ENCODE measurements at places on chromosomes 3 and 15.

- no peak for DNase-seq
These were observed 658.0 kb upstream of the DPPA4 start for GRCh38 chr3:109995377-109995776.

GRCh38 chr3:186386883-186387560 is 25.0 kb upstream of the DGKG start:
- DNase-seq: no peak

DNA sequence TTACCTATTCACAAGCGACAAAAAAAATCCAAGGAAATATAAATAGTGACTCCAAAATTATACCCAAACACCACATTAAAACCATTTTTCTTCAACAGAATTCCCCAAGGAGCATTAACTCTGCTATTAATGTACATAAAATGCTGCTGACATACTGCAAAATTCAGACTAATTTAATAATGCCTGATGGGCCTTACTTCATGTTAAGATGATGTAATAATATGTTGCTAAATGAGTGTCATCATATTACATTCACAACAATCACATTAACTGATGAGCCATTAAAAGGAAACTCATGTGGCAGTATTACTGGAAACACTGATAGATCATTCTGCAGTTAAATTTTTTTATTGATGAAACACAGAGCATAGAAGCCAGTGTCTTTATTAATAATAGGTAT is 204.9 kb upstream of the CGNL1 start:
- no peak for DNase-seq

DNA sequence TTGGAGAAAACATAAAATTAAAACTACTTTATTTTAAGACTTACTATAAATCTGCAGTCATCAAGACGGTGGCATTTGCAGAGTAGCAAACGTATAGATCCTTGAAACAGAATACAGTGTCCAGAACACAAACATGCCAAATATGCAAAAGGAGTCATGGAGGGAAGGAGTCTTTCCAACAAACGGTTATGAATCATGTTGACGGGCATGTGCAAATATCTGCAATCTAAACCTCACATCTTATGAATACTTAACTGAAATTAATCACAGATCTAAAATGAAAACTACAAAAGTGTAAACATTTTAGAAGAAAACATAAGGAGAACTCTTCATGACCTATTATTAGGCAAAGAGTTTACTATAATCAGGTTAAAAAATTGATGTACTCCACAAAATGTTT is 69.4 kb downstream of the TFRC start:
- peak; percentile 47 for DNase-seq

DNA sequence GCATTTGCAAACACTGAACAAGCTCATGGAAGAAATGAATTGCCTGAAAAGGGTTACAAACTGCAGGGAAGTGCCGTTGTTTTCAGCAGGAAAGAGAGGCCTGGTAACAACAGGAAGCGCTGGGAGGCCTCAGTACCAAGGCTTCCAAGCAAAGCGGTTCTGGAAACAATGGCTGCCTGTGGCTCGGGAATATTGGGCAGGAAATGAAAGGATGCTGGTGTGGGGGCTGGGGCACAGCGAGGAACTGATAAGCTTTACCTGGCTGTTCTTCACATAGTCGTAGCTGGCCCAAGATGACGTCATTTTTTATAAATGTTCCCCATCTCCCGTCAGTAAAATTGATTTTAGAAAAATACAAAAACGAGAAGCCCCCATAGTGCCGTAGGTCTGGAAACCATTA is 55.9 kb downstream of the ARHGAP31 start:
- no peak for DNase-seq

GRCh38 chr3:170584585-170585007 is 1.3 kb downstream of the SLC7A14 start:
- peak; percentile 79 for DNase-seq

- no peak for DNase-seq
These were observed 38.5 kb downstream of the ZBTB20 start for GRCh38 chr3:115108614-115109013.

- no peak for DNase-seq
These were observed 125.6 kb upstream of the MCTP2 start for GRCh38 chr15:94105760-94106159.

GRCh38 chr3:26668696-26669095 is 46.1 kb downstream of the LRRC3B start:
- DNase-seq: no peak

DNA sequence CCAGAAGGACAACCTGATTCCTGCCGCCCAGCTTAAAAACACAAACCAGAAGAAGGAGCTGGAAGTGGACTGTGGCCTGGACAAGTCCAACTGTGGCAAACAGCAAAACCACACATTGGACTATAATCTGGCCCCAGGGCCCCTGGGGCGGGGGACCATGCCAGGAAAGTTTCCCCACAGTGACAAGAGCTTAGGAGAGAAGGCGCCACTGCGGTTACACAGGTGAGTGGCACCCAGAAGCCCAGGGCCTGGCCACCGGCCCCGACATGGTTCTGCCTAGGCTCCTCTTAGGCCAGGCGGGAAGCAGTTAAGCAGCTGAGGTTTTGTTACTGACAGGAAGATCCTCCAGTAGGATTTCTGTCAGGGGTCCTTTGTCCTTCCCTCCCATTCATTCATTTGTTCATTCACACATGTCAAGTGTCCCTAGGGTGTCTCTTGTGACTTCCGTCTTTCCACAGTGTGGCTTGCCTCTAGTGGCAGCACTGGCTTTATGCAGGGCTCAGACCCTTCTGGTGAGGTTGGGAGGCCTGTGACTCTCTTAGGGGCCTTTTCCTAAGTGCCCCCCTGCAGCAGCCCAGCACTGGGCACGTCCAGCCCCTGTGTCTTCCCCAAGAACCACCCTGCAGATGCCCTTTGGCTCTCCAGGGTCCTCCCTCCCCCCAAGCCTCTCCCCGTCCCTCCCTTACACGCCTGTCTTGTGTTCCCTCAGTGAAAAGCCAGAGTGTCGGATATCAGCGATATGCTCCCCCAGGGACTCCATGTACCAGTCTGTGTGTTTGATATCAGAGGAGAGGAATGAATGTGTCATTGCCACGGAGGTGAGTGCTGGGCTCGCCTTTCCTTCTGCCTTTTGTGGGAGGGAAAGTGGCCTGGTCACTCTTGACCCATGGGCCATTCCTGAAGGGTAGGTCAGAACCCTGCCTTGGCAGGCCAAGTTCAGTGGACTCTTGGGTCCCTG is 7.8 kb downstream of the DLL4 start:
- DNase-seq: peak; percentile 64

- DNase-seq: no peak
These were observed 7.8 kb downstream of the LINGO1 start for GRCh38 chr15:77624868-77625267.

DNA sequence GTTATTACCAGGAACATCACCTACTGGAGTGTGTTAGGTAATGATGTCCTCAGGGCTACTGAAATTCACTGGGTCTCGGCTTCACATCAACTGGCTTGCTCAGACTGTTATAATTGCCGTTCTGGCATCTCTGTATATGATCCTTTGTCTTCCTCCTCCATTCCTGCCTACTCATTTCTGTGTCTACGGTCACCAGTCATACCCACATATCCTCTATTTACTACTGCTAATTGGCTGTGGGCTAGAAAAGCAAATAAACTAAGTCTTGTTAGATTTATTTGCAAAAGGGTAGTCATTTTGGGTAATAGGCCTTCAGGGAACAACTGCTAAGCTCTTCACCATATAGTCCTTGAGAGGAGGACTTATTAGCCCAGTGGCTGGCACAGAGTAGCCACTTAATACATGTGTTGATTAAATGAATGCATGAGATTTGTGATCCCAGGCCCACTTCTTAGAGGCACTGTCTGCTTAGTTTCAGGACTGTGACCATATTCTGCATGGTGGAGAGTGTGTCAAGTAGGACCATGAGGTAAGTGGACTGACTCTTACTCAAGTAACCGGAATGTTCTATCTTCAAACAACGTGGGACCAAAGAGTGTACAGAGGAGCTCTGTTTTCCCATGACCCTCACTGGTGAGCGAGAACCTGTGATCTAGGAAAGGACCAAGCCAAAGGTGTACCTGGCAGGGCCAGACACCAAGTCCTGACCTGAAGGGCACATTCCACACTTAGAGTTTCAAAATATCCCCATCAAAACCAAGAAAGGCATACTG is 13.2 kb downstream of the ZDHHC3 start:
- DNase-seq: peak; percentile 68

DNA sequence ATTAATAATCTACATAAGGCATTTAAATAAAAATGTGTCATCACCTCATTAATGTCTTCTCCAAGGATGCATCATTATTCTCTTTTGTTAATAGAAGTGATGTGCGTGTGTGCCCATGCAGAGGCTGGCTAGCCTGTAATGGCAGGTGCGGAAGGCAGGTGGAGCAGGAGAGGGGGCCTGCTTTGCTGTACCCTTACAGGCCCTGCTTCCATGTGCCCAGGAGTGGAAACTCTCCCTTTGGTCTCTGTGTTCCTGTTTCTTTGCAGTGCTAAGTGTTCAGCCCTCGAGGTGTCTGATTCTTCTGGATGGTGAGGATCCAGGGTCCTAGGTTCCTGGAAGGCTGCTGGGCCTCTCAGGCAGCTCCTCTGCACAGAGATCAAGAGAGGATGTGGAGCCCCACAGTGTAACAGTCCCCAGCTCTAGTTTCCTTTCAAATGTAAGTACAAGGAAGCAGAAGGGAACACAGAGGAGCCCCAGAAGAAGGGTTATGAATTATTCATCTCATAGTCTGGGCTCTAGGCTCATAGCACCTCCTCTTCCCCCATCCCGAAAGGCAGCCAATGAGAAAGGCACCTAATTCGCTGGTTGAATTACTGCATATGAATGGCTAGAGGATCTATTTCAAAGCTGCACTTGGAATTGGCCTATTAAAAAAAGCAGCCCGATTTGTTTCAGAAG is 39.2 kb upstream of the AGBL1 start:
- DNase-seq: no peak

DNA sequence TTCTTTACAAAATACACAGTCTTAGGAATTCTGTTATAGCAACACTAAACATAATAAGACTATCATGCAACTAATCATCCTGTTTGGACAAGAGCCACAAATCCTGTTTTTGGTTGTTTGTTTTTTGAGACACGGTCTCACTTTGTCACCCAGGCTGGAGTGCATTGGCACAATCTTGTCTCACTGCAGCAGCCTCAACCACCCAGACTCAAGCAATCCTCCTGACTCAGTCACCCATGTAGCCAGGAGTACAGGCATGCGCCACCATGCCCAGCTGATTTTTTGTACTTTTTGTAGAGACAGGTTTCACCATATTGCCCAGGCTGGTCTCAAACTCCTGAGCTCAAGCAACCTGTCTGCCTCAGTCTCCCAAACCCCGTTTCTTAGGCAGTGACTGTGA is 28.3 kb downstream of the NEDD4 start:
- peak; percentile 12 for DNase-seq

GRCh38 chr3:44772099-44772442 is 10.5 kb downstream of the KIF15 start:
- no peak for DNase-seq

Measured in M059J (cell line).